ENCODE measurements at places on chromosomes 1 and 21.

- DNase-seq, result no peak
Measured at GRCh38 chr1:16967095-16967575, 13.3 kb downstream of the MFAP2 start.

DNA sequence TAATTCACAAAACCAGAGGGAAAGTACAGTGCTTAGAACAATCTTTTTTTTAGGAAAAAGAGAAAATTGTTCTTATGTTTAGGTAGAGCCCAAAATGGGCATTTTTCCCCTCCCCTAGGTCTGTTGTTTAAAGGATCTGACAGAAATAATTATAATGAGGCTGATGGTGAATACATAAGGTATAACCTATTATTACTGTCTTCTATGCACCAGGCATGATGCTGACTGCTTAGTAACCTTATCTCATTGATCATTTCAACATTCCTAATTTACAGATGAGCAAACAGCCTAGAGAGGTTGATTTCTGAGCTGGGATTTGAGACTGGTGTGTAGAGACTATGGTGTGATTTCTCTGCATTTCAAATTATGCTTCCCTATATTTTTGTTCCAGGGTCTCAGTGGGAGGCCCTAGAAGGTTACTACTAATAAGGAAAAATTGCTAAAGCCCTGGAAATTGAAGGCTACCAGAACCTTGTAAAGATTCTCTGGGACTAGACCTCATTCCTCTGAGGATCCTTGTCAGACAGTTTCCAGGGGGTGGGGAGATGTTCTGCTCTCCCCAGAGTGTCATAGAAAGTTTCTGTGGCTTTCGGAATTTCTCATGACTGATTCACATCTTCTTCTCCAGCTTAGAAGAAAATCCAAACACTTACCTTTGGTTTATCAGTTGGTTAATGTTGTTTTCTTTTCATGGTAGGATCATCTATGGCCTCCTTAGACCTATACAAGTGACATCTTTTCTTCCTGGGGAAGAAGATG is 44.9 kb downstream of the ROR1 start:
- no peak for DNase-seq

DNA sequence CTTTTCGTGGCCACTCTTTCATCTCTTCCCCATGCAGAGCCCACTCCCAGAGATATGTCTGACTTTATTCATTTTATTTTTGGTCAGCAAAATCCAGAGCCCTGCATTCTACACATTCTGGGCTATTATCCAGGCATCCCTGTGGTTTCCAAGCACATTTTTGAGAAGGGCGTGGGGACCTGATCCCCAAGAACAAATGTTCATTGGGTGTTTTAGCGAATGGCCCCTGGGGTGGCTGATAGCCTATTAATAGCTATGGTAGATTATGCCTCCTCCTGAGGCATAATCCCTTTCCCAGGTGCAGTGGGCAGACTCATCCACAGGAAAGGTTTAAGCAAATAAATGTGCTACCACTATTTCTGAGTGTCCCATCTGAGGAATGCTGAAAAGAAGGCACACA is 511.8 kb upstream of the USP24 start:
- no peak for DNase-seq

DNA sequence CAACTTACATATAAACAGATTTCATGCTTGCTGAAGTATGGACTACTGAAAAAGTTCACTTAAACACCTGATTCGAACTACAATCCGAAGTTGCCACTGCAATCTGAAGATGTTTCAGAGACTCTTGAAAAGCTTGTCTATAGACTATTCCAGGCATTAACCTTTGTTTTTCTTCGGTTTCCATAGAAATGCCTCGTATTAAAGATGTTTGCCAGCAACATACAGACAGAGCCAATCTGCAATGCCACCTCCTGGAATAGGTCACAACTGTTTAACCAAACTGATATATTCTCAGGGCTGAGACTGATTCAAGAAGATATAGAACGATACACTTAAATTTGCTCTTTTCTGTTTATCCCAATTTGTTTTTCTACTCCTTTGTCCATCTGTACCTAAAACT is 28.9 kb upstream of the DMRTB1 start:
- no peak for DNase-seq

GRCh38 chr1:33287317-33287716 is 31.0 kb downstream of the ZNF362 start:
- DNase-seq, result no peak

- no peak for DNase-seq
Measured at GRCh38 chr1:11704691-11705475, 13.4 kb downstream of the DRAXIN start.

DNA sequence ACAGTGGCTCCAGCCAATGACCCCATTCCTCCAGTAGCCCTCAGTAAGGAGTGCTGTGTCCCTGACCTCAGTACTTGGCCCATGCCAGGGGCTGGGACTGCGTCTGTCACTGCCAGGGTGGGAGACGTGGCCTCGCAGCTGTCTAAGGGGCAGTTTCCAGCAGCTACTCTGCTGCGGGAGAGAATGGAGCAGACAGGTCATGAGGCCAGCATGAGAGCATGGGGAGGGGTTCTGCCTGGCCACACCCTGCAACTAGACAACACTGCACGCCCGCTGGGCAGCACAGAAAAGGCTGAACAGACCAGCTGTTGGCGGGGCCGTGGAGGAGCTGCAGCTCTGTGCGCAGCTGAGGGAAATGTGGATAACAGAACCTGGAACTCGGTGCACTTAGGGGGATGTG is 91.6 kb upstream of the COL6A1 start:
- no peak for DNase-seq

DNA sequence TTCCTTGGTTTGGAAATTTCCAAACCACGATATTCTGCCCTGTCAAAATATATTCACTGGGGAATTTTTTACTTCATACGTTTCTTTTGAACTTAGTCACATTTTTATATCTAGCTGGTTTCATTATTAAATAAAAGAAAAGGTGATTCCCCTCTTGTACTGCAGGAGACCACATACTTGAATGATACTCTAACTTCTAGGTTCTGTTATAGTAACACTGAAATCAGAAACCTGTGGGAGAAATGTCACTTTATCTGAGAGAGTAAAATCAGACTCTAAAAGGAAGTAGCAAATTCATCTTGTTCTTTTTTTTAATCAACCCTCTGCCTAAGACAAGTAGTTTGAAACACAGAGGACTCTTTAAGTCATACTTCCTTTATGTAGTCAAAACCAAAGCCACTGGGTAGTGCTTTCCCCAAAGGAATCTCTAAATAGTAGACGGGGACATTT is 34.4 kb downstream of the MRPL39 start:
- no peak for DNase-seq

GRCh38 chr21:25298512-25299491 is 308.5 kb downstream of the MRPL39 start:
- DNase-seq, result no peak

- no peak for DNase-seq
Measured at GRCh38 chr1:161019751-161020495, 1.0 kb downstream of the F11R start.

GRCh38 chr1:86976664-86977063 is 62.2 kb downstream of the HS2ST1 start:
- no peak for DNase-seq

- no peak for DNase-seq
Measured at GRCh38 chr1:55211863-55212262, 3.3 kb downstream of the USP24 start.

DNA sequence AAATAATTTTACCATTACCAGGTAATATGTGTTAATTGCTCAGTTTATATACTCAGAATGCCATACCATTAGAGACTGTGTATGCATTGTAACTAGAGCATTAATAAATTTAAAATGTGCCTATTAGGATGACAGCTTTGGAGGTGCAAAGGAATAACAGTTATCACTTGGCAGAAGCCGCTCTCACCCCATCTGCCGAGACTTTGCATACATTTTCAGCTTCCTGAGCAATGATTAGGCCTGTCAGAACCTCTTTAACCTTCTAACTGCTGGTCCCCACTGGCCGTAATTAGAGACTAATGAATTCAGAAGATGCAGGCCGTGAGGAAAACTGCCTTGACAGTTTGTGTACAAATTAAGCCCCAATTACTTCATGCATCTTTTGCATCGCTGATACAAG is 158.0 kb upstream of the PROX1 start:
- no peak for DNase-seq

GRCh38 chr1:42748021-42748420 is 8.0 kb upstream of the CLDN19 start:
- DNase-seq, result no peak

DNA sequence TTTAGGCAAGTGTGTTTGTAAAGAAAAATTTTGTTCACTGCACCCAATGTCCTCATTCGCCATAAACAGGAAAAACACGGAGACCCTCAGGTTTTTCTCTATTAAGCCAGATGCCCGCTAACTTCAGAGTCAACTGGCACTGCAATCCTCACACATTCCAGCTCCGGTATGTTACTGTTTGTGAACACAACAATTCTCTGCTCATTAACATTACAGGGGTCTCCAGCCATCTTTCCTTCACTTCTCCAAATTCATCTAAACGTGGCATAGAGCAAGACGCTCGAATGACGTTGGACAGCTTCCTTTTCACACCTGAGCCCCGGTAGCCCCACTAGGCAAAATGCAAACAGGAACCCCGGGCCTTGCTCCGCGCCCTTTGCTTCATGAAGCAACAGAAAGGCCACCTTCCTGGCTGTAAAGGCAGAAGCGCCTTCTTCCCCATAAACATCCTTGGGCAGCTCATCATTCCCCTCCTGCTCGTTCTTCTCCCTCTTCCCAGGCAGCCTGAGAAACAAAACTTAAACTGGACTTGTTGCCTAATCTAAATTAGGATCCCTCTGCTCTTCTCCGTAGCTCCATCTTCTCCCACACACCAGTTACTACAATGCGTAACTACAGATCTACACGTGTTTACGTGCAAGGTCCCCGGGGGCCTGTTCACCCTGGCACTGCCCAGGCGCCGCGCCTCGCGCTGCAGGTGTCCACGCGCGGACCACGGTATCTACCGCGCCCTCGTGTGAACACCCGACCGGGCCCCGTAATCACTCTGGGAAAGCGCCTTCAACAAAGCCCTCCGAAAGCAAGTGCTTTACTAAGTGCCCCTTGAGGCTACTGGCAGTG is 1.2 kb downstream of the LBR start:
- DNase-seq, result no peak

GRCh38 chr21:33388188-33388587 is 15.0 kb upstream of the IFNGR2 start:
- DNase-seq, result no peak

DNA sequence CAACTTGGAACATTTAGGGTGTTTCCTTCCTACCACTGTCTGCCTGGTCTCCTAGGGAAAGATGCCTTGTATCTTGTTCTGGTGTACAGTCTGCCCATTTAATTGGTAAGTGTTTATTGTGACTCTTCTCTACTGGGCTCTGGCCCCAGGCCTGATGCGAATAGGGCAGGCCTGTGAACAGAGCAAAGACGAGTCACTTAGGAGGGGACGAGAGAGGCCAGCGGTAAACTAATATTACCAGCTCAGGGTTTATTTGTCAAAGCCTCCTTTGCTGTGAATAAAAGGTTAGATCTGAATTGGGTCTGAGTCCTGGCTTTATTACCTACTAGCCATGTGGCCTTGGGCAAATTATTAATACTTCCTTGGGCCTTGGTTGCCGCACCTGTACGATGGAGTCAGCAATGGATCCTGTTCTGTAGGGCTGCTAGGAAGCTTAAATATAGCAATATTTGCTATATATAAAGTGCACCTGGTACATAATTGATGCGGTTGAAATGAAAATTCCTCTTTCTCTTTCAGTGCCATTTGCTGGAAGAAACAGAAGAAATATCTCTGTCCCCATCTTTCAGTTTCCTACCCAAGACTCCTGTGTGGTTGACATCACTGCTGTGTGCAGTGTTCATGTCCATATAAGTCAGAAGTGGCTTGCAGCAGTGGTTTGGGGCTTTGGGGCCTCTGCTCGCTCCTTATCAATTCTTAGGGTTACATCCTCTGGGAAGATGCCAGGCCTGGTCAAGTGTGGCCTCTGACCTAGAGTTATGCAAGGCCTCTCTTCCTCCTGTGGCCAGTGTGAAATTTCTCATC is 32.4 kb downstream of the MAPKAPK2 start:
- DNase-seq, result no peak

DNA sequence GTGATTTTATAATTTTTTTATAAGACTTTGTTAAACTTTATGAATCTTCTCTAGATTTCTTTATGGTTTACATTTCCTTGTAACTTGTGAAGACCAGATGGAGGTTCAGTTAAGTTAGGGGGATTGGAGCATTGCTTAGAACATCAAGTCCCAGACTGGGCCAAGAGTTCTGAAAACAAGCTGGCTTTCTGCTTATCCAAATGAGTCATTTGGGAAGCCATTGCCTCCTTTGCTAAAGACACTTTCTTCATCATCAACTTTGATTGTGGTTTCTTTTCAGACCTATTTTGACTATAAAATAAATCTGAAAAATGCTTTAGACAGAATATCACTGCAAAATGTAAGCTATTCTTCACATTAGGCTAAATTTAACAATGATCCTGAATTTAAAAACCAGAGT is 446.8 kb downstream of the USP25 start:
- DNase-seq, result no peak

DNA sequence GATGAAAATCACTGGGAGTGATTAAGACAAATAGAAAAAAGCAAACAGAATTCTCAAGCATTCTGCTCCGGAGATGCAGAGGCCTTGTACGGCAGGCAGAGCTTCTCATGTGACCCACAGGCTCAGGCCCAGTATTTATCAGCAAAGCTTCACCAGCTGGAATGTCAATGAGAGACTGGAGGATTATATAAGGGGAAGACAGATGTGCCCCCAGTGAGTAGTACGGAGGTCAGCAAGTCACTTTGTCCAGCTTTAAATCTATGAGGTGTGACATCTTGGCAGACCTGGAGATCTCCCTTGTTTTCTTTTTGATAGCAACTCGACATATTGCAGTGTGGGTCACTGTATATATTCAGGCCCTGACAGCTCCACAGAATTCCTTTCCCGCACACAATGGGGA is 106.8 kb downstream of the HHIPL2 start:
- no peak for DNase-seq

DNA sequence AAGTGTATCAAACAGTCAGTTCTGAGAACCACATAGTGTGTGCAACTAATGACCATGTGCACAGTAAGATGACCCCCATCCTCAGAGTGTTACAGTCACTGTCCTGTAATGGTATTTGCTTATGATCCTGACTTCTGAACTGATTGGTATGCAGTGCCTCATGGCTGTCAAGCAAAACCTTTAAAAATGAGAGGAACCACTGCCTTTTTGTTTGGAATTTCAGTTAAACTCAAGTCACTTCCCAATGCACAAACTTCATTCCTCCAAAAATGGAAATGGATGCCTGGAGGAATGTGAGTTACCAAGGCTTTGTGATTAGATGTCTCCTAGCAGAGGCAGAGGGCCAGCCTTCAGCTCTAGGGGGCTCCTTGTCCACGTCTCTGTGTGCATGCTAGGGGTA is 10.5 kb downstream of the C1orf198 start:
- no peak for DNase-seq
